ENCODE measurements at places on chromosomes 3 and 15. TPM values are rescaled to one million over a fixed set of nuclear protein-coding genes. Genes with fewer than 3 reads are reported as not detected.

GRCh38 chr3:22334996-22335395, 584.0 kb upstream of the ZNF385D start:
- no peak overlapping the region for H3K27ac ChIP-seq
- H3K4me3 ChIP-seq = no peak overlapping the region
- H3K4me1 ChIP-seq = no peaks in the 10 kb centered on the region
- no peaks in the 10 kb centered on the region for H3K36me3 ChIP-seq
- H3K27me3 ChIP-seq = no peaks in the 10 kb centered on the region

The ZBED2 gene
- polyA plus RNA-seq = not detected

The GOLGA6L7 gene
- not detected for polyA plus RNA-seq

The UBA5 gene
- polyA plus RNA-seq = 30.2 TPM

- no peaks in the 10 kb centered on the region for H3K36me3 ChIP-seq
- H3K27me3 ChIP-seq = peaks cover 44% of the 10 kb centered on the region
- no peak within 1 kb of the TSS for H3K27ac ChIP-seq
- DNase-seq = peak; percentile 69
These were observed at the start of gene RHCG for GRCh38 chr15:89496155-89497098. TSS of gene RHCG (minus strand) at chr15:89496583. CDS start at chr15:89496544, 39 bp downstream.

The CLASP2 gene
- 12.7 TPM for polyA plus RNA-seq

The DUT gene
- polyA plus RNA-seq = 27.8 TPM

GRCh38 chr3:12999147-13000140, 73.8 kb downstream of the IQSEC1 start:
- H3K36me3 ChIP-seq = no peaks in the 10 kb centered on the region
- DNase-seq = peak; percentile 92
- peak overlapping the region; percentile 0 for H3K4me3 ChIP-seq
- no peaks in the 10 kb centered on the region for H3K27me3 ChIP-seq
- H3K4me1 ChIP-seq = peaks cover 36% of the 10 kb centered on the region

- no peaks in the 10 kb centered on the region for H3K4me1 ChIP-seq
- H3K27me3 ChIP-seq = peaks cover 10% of the 10 kb centered on the region
- H3K4me3 ChIP-seq = no peak overlapping the region
- no peaks in the 10 kb centered on the region for H3K36me3 ChIP-seq
These were observed 34.6 kb downstream of the MUC20 start for GRCh38 chr3:195755391-195755790.

Data from HepG2 (cell line).